Peyer's patch (tissue), 4 donors: ENCODE measurements at places on chromosomes 2 and 18. TPM values are rescaled to one million over a fixed set of nuclear protein-coding genes. Genes with fewer than 3 reads are reported as not detected.

Gene MSTN
- total RNA-seq, result not detected

Gene TMEM198
- total RNA-seq, result 6.6 TPM

Gene IL36A
- not detected for total RNA-seq

Gene TRPM8
- total RNA-seq, result not detected

Gene SCN1A
- not detected for total RNA-seq

Gene LBX2
- total RNA-seq, result not detected

Gene MARCO
- 4.2 TPM for total RNA-seq

Gene SCTR
- not detected for total RNA-seq

Gene SLC9A4
- not detected for total RNA-seq

Gene CCDC74B
- total RNA-seq, result not detected

Gene KCNS3
- total RNA-seq, result 76.7 TPM

Gene SCG2
- 5.1 TPM for total RNA-seq

Gene AKAIN1
- total RNA-seq, result not detected

Gene EVX2
- total RNA-seq, result not detected

Gene FLACC1
- total RNA-seq, result not detected

Gene CYP27C1
- not detected for total RNA-seq

Gene SPOPL
- 24.9 TPM for total RNA-seq

Gene TNS1
- total RNA-seq, result 156 TPM

Gene PIEZO2
- 5.8 TPM for total RNA-seq

Gene DSG1
- 0.38 TPM for total RNA-seq

Gene CDH2
- total RNA-seq, result 0.66 TPM

Gene CLEC4F
- total RNA-seq, result 32.2 TPM

Gene CBLN2
- 1.9 TPM for total RNA-seq

Gene REG1B
- 2,308 TPM for total RNA-seq

Gene CABYR
- total RNA-seq, result not detected

Gene GAD1
- not detected for total RNA-seq
